M059J (cell line): ENCODE measurements at places on chromosomes 1 and 21. TPM values are rescaled to one million over a fixed set of nuclear protein-coding genes. Genes with fewer than 3 reads are reported as not detected.

GRCh38 chr1:201877877-201878401 lies 10.8 kb upstream of the SHISA4 start:
- peak; percentile 75 for DNase-seq

DNA sequence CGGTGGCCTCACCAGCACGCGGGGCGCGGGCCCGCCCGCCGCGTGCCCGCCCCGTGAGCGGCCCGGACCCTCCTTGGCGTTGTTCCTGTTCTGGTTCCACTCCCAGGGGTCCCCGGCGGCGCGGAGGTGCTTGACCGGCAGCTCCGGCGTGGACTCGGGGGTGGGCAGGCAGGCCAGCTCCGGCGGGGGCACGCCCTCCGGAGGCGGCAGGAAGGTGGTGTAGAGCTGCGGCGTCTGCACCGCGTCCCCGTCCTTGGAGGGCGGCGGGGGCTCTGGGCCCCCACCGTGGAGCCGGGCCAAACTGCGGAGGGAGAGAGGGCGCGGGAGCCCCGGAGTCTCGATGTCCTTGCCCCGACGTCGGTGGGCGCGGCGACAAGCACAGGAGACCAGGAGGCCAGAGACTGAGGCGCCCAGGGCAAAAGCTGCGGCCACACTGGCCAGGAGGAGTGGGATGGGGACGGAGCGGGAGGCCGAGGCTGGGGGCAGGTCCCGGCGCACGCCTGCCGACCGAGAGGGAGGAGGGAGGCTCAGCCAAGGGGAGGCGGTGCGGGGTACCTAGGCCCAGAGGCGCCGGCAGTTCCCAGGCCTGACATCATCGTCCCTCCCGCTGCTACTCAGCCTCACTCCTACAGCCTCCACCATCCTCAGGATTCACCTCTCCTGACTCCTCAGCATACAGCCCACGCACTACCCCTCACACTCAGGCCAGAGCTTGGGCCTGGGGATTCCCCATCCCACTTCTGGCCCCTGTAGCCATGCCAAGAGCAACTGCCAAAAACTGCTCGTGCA lies 13.2 kb downstream of the SEMA6C start:
- DNase-seq: no peak

- DNase-seq: no peak
These were observed 17.0 kb downstream of the MFN2 start for GRCh38 chr1:11997081-11997850.

GRCh38 chr1:201505503-201505890 lies 1.4 kb downstream of the CSRP1 start:
- peak; percentile 86 for DNase-seq

DNA sequence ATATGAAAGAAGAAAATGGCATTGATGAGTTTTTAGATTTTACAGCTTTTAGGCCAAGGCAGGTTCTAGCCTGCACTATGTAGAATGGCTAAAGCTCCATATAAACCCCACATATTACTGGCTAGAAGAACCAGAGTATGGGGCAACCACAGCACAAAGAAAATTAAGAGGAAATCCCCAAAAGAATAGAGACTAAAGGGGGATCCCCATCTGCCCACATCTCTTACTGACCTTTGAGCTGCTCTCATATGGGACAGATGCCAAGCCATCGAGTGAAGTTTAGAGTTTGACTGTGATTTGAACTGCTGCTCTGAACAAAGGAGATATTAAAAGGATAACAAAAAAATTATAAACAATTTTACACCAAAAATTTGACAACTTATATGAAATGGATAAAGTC lies 102.2 kb upstream of the HAO2 start:
- DNase-seq: no peak

Gene C1orf210
- total RNA-seq: not detected in 2 replicates
